ENCODE measurements at places on chromosomes 13 and 19. TPM values are rescaled to one million over a fixed set of nuclear protein-coding genes. Genes with fewer than 3 reads are reported as not detected.

GRCh38 chr13:31067416-31068118, 94.1 kb downstream of the HSPH1 start:
- DNase-seq = no peak

- DNase-seq = no peak
Measured at GRCh38 chr13:100526318-100527000, 62.1 kb downstream of the GGACT start.

- no peak for DNase-seq
Measured at GRCh38 chr19:18420930-18421329, 1.7 kb downstream of the SSBP4 start.

- no peak for DNase-seq
Measured at GRCh38 chr13:78015782-78016181, 97.2 kb upstream of the EDNRB start.

ZNF296 gene
- total RNA-seq = 0.68 TPM

All from osteocyte (in vitro differentiated cells).